Stimulated activated CD8-positive, alpha-beta memory T cell treated with anti-CD3 and anti-CD28 coated beads, Interleukin-4, amount 100 ng/mL, for 1 hour (primary cell): ENCODE measurements at places on chromosomes 16 and 17.

DNA sequence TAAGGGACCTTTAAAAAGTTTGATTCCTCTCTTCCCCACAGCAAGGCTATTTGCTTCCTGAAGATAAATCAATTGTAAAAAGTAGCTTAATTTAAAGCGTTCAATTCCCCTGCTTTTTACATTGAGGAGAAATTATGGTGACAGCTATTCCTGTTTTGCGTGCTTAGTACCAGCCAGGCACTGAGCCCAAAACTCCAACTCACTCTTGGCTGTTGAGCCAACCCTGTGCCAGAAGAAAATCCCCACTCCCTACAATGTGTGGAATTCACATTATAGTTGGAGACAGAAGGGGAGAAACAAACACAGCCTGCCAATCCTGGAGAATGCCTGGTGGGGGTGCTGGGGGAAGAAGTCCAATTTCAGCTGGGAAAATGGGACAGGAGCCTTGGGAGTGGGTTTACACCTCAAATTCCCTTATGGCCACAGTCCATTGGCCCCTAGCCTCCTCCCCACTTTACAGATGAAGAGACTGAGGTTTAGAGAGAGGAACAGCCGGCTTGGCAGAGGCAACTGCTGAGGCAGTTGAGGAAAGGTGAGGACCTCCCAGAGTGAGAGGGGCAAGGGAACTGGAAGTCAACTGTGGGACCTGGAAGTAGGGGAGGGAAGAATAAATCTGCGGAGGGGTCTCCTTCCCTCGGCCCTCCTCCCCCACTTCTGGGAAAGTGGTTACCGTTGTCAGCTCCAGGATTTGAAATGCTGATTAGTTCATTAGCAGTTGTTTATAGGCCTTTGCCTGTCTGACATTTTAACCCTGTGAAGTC is 26.1 kb downstream of the CDH1 start:
- no peak for DNase-seq

- DNase-seq = no peak
Measured at GRCh38 chr16:79887541-79888540, 287.3 kb upstream of the MAF start.

DNA sequence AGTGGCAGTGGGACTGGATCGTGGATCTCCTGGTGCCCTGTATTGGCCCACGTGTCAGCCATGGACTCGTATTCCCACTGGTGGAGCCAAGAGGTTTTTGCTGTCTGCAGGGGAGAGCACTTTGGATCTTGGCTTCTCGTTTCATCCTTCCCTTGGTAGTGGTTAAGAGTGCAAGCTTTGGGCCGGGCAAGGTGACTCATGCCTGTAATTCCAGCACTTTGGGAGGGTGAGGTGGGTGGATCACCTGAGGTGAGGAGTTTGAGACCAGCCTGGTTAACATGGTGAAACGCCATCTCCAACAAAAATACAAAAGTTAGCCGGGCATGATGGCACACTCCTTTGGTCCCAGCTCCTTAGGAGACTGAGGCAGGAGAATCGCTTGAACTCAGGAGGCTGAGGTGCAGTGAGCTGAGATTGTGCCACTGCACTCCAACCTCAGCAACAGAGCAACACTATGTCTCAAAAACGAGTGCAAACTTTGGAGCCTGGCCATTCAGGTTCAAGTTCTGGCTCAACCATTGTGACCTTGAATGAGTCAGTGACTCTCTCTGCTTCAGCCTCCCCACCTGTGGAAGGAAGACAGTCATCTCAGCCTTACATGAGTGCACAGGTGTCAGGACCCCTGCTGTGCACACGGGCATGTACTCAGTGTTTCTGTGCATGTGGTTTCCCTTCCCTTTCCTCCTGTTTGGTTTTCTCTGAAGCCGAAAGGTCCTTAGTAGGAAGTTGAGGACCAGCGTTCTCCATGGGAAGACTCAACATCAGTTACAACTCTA is 57.4 kb downstream of the PLCG2 start:
- no peak for DNase-seq

DNA sequence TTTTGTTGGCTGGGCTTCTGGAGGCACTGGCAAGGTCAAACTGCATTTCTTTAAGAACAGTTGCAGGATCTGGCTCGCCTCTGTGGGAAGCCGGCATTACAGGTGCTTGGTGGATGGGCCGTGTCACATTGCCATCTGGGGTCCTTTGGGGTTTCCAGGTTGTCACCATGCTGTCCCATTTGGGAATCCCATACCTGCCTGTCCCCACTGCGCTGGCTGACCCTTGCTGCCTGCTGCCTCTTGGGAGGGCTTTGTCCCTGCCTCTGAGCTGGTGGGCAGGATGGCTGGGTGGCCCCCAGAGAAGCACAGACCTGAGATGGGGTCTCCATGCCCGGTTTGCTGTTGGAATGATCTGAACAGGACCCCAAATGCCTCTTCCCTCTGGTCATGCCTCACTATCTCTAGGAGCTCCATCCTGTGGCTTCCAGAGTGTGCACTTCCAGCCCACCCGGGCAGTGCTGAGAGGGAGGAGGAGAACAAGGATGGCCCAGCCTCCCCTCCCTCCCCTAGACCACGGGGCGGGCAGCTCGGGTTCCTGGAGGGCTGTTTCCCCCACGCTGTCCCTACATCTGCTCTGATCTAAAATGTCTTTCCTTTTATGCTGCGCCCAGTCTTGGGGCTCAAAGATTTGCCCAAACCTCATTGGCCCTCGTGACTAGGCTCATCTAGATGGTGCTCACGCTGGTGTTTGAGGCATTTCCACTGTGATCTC is 28.0 kb downstream of the OR1D5 start:
- DNase-seq = no peak

- peak; percentile 32 for DNase-seq
Measured at GRCh38 chr16:83956336-83957289, 3.6 kb downstream of the OSGIN1 start.

DNA sequence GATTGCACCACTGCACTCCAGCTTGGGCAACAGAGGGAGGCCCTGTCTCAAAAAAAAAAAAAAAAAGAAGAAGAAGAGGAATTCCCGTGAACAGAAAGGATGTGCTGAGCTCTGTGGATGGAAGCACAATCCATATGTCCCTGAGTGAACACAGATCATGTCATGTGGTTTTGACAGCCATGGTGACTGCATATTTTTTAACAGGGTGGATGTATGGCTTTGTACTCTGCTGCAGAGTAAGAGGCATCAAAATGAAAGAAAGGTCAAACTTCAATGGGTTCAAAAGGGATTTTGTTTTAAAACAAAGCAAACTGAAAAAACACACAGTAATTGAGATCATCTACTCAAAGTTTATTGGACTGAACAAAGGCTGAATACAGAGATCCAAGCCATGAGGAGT is 31.5 kb downstream of the MXRA7 start:
- no peak for DNase-seq

GRCh38 chr17:77304746-77305473 is 164.1 kb downstream of the SEC14L1 start:
- DNase-seq = no peak

DNA sequence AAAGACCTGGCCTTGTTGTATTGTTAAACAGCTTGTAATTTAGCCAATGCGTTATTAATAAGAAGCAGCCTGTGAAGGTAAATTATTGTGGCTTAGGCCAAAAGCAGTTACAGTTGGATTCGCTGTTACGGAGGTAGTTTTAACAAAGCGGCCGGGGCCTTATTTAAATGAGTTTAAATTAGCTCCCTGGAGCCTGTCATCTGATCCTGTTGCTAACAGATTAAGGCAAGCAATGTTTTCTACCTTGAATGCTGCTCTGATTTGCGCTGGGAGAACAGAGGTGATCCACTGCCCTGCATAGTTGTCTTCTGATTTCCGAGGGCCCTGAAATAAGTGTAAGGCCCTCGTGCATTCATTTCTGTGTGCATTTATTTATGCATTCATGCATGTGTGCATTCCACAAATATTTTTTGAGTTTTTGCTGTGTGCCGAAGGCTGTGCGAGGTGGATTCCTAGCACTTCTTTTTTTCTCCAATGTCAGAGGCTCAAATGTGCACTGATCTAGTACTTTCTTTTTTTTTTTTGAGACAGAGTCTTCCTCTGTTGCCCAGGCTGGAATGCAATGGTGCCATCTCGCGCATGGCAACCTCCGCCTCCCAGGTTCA is 10.9 kb downstream of the SEC14L5 start:
- DNase-seq = no peak

GRCh38 chr17:7444682-7445618 is at the start of gene CHRNB1:
CHRNB1 (plus strand) TSS chr17:7445061; CDS start chr17:7445128, 67 bp downstream.
- DNase-seq = no peak

DNA sequence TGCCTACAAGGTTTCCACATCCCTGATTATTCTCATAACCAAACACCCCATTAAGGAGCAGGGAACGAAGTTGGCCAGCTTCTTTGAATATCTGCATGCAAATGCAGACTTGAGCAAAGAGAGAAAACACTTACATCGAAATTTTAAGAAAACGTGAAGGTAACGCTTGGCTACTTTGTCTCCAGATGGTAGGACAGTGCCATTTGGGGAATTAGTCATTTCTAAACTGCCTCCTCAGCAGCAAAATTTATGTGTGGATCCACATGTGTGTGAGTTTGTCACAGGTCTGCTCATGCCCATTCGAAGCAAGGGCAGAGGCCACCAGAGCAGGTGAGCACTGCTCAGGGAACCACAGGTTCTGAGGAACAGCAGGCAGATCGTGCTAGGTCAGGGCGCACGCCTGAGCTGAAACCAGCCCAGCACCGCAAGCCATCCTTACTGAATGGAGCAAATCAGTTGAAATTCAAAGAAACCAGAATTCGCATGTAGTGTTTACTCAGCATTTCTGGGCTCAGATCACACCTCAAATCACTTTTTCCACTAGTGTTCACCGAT is 80.1 kb downstream of the SOCS1 start:
- no peak for DNase-seq

DNA sequence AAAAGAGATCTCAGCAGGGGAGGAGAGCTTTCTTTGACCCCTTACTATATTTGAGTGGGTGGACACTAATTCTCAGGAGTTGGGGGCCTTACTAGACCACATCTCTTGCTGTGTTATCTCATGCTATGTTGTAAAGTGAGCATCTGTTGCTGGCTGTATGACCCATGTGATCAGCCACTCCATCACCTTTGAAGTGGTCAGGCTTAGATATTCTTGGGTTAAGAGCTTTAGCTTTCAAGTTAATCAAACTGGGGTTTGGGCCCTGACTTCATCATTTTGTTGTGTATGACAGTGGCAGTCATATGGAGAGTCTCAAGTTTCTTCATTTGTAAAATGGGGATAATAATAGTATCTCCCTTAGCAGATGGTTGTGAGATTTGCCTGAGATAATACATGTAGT is 201.1 kb downstream of the FTO start:
- no peak for DNase-seq

- DNase-seq = no peak
Measured at GRCh38 chr17:40325156-40326013, 16.4 kb downstream of the RARA start.

DNA sequence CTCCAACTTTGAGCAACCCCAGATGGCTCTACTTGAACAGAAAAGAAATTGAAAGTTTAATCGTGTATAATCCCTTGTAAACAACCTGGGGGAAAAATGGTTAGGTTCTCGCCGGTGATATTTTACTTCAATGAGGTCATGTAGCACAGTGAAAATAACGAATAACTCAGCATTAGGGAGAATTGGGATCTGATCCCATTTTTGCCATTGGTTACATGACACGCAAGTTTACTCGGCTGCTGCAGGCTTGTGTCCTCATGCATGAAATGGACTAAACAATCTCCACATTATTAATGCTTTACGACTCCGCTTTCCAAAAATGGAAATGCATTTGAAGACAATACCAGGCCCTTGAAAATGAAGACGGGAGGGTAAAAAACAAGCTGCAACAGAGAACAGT is 45.5 kb upstream of the LRRC37A3 start:
- DNase-seq = no peak

GRCh38 chr16:65034915-65035314 is 86.9 kb downstream of the CDH11 start:
- DNase-seq = no peak

GRCh38 chr16:55700961-55701360 is 45.2 kb downstream of the SLC6A2 start:
- no peak for DNase-seq

DNA sequence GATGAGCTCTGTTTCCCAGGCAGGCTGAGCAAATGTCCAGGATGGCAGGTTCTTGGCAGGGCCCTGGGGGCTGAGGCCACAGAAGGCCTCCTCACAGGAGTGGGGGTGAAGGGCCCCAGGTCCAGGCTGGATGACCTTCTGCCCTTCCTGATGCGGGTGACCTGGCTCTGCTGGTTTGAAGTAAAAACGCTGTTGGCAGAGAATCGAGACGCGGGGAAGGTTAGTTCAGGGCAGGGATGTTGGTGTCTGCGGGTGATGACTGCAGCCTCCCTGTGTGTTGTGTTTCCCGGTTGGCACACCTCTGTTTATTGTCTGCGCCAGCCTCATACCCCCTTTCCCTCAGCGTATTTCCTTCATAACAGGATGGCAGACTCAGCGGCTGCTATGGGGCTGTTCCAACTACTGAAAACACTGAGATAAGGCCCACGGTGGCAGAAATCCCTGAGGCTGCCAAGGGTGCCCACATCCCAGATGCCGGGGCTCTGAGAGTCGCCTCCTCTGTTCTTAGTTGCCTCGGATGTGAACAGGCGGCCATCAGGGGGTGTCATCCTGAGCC is 104.6 kb downstream of the METRNL start:
- no peak for DNase-seq

DNA sequence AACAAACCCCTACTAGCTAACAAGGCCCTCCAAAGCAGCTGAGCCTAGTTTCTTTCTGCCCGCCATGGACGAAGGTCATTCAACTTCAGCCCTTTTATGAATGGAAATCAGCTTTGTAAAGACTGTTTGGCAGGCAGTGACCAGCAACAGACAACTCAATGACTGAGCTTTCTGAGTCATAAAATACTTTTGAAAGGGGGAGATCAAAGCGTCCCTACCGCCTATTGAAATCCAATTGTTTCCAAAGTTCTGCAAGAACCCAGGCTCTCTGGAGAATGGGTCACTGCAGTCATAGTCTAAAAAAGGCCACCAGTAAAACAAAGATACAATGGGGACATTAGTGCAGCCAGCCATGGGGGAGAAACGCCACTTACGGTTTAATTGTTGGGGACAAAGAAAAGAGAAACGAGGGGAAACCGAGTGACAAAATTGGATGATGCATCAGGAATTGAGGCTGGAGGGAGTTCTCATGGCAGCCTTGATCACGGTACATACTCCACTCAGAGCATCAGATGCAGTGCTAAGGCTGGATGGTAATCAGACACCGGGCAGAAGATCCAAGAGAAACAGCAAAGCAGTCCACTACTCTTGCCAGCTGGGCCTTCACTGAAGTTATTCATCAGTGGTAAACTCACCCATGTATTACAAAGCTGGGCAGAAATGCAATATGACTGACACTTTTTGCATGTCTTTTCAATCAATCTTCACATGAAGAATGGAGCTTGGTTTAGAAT is 9.8 kb downstream of the ADAMTS18 start:
- no peak for DNase-seq

DNA sequence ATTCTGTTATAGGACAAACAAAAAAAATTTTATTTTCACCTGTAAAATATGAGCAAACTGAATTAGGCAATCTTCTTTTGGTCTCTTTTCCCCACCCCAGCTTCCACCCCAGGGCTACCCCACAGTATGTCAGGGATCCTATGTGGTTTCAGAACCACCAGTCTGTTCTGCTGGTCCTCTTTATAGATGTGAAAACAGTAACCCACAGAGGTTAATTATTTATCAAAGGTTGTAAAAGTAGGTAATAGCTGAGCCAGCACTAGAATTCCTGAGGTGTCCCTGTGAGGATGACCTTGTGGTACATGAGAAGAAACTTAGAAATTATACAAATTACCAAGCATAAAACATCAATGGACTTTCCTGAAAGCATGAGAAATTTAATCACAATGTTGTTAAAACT is 428.7 kb downstream of the CNTNAP4 start:
- no peak for DNase-seq

GRCh38 chr16:2852003-2852730 is 5.8 kb downstream of the PRSS22 start:
- DNase-seq = no peak
